GM18507 (cell line): ENCODE measurements at places on chromosomes 3 and 15.

DNA sequence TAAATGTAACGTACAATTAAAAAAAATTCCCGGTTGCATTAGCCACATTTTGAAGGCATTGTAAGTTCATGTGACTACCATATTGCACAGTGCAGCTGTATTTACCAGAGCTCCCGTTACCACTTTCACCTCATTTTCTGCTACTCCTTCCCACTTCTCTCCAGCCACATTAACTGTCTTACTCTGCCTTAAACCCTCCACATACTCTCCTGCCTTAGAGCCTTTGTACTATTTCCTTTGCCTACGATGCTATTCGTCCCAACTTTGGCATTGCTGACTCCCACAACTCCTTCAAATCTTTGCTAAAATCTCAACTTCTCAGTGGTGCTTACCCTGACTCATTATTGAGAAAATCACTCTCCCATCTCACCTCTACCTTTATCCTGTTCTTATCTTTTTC is 115.2 kb downstream of the CADM2 start:
- no peak for DNase-seq

DNA sequence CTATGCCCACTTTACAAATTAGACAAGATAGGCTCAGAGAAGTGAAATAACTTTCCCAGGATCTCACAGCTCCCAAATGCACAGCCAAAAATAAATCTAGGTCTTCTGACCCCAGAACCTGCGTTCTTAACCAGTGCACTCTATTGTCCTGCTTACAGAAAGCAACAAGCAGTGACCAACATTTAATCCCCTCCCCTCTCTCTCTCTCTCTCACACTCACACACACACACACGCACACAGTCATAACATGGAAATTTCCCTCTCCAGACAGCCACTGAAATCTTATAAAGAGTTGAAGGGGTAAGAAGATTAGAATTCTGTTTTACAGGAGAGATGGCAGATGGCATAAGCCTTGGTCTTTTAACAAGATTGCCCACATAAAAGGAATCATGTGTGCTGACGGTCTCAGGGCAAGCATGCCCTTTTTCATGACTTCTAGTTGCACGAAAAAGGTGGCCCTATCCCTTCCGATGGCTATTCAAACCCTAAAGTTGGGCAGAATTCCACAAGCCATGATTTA is 29.4 kb downstream of the EOGT start:
- no peak for DNase-seq

- DNase-seq: no peak
Measured at GRCh38 chr3:156847752-156848448, 21.7 kb downstream of the LEKR1 start.

GRCh38 chr3:112627419-112627818 is 13.5 kb downstream of the CCDC80 start:
- no peak for DNase-seq

DNA sequence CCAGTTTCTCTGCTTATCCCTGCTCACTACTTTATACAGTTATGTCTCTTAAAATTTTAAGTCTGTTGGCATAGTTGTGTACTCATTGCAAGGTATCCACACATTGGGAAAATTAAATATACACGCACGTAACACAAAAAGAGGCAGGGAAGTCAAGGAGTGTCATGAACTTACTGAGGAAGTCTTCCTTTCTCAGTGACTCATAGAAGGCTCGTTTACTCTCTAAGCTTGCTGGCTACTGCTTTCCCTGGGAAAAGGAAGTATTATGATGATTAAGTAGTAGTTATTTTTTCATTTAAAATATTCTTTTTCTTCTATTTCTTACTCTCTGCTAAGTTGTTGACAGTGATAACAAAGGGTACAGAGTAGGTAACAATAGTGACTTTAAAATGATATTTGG is 287.3 kb downstream of the UBE2E2 start:
- DNase-seq: no peak

GRCh38 chr3:50658831-50659230 is 15.9 kb upstream of the DOCK3 start:
- no peak for DNase-seq

GRCh38 chr15:70702584-70702983 is 60.8 kb downstream of the UACA start:
- DNase-seq: no peak

- DNase-seq: no peak
Measured at GRCh38 chr3:59764171-59764570, 714.3 kb upstream of the CFAP20DC start.

GRCh38 chr3:133301731-133302130 is 98.1 kb upstream of the BFSP2 start:
- no peak for DNase-seq

GRCh38 chr15:92001307-92001706 is 147.8 kb downstream of the SLCO3A1 start:
- DNase-seq: no peak

DNA sequence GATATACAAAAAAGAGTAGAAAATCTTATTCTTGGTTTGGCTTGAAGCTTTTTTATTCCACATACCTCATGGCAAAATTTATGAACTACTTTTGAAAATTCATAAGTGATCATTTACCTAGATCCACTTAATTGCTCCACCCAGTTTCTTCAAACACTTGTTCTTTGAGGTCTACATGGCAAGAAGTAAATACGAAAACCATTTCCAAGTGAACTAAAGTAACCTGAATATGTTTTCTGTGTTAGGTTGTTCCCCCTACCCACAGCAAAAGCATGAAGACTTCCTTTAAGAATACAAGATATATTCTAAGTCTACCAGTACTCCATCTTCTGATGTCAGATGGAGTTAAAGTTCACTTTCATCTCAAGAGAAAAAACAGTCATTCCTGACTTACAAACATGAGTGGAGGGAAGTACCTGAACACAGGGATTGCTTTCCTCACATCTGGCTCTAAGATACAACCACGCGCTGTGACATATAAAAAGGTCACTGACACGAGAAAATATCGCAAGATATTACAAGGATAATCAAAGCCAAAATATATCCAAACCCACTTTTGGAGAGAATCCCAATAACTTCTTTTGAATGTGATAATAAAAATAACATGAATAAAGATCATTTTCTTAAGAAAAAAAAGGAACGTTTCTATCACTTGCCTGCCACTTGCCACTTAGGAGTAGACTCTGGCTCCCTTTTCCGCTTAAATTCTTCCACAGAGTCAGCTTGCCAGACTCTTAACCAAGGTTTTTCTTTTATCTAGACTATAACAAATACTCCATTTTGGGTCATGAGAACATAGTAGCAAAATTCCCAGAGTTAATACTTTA is 424.5 kb downstream of the TIGIT start:
- DNase-seq: no peak

- DNase-seq: no peak
Measured at GRCh38 chr15:76894174-76894573, 11.0 kb downstream of the SCAPER start.

DNA sequence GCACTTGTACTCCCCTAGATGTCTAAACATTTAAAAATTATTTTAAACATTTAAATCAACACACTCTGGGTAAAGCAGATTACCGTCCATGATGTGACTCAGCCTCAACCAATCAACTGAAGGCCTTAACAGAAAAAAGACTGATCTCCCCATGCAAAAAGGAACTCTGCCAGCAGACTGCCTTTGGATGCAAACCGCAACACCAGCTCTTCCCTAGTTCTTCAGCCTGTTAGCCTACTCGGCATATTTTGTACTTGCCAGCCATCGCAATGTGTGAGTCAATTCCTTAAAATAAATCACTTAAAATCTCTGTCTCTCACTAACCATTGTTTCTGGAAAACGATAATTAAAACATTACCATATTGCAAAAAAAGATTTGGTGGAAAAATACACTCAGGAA is 375.9 kb downstream of the RSL24D1 start:
- DNase-seq: no peak
